ENCODE measurements at places on chromosomes 2 and 18. TPM values are rescaled to one million over a fixed set of nuclear protein-coding genes. Genes with fewer than 3 reads are reported as not detected.

Gene EIF2AK2
- total RNA-seq, result 24.7 TPM

Gene GALNT5
- not detected for total RNA-seq

Gene FBXO11
- total RNA-seq, result 43.8 TPM

DNA sequence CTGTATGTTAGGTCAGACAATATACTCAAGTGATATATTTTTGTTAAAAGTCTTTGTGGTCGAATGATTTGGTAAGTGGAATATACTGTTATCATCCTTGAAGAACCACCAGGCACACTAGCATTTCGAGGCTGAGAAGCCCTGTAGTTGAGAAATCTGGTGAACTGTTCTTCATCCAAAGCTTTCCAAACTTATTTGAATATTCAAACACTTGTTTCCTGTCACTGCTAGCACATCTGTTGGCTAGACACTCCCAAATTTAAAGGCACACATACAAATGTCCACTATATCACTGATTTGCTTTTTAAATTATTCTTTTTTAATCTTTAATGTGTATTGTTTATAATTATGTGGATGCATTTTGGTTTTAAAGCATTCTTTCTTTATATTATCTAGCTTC, 241.9 kb upstream of the CNTNAP5 start:
- no peak for DNase-seq

GRCh38 chr2:192500550-192501200, 305.9 kb upstream of the TMEFF2 start:
- DNase-seq, result no peak

Gene PLGLB2
- 3.3 TPM for total RNA-seq

Data from omental fat pad (tissue), 4 donors.